Central memory CD4-positive, alpha-beta T cell (primary cell): ENCODE measurements at places on chromosomes 6 and 20.

- no peak for DNase-seq
Measured at GRCh38 chr20:38072898-38073297, 39.4 kb downstream of the RPRD1B start.

DNA sequence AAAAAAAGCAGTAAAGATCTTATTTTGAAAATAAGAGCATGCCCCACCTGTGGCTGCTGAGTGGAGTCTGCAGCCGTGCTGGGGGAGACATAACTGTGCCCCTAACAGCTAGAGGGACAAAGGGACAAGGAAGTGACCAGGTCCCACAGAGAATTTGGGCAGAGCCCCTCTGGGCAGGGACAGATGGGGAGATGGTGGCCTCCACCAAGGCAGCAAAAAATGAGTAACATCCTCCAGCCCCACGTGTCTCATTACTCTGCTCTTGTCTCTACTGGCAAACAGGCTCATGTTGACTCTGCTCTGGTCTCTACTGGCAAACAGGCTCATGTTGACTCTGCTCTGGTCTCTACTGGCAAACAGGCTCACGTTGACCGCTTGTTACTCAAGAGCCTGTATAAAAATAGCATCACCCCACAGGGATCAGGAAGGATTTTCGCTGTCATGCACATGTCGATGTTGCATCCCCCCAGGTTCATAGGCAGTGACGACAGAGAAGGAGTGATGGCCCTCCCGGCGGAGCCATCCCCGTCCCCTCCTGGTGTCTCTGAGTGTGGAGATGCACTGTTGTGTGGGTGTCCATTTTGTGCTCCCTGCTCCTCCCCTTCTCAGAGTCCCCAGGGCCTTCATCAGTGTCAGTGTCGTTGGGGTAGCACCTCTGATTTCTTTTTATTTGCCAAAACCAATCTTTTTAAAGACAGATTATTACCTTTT, 17.3 kb upstream of the PCMTD2 start:
- DNase-seq, result no peak

GRCh38 chr6:35299674-35300073, 2.1 kb downstream of the DEF6 start:
- peak; percentile 13 for DNase-seq

DNA sequence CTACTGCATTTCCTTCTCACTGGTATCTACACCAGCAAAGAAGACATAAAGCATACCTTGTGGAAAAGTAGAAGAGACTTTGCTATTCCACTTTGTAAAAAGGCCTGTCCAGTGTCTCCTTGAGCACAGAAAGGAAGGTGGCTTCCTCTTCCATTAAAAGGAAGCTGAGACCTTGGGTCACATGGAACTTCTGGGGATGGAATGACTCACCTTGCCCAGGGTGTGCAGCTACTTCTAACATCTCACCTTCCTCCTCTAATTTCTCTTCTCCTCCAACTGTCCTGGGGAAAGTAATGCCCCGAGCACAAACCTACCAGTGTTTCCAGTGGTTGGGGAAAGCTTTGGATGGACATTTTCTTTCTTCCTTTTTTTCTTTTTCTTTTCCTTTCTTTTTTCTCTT, 848.8 kb upstream of the MAP3K7 start:
- DNase-seq, result no peak

DNA sequence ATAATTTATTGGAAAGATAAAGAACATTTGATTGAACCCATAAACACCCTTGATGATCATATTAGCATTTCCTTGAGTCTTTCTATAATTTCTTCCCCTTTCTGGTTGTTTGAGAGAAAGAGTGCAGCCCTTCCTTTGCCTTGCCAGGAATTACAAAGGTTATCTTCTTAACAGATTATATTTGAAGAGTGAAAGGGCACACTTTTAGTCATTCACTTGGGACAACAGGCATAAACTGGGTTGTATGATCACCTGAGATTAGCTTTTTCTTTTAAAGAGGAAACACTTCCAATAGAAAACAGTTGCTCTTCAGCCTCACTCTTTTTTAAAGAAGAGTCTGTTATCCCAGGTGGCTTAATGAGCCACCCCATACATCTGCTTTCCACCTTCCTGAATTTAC, 295.2 kb downstream of the PHF3 start:
- no peak for DNase-seq

- no peak for DNase-seq
Measured at GRCh38 chr6:16635810-16636602, 125.3 kb downstream of the ATXN1 start.

- no peak for DNase-seq
Measured at GRCh38 chr20:21238818-21239536, 64.2 kb upstream of the XRN2 start.

- DNase-seq, result no peak
Measured at GRCh38 chr20:62693524-62693922, 15.1 kb upstream of the NTSR1 start.

- DNase-seq, result no peak
Measured at GRCh38 chr6:30752157-30752927, 8.0 kb upstream of the IER3 start.

- no peak for DNase-seq
Measured at GRCh38 chr6:12137480-12137879, 125.4 kb downstream of the HIVEP1 start.

DNA sequence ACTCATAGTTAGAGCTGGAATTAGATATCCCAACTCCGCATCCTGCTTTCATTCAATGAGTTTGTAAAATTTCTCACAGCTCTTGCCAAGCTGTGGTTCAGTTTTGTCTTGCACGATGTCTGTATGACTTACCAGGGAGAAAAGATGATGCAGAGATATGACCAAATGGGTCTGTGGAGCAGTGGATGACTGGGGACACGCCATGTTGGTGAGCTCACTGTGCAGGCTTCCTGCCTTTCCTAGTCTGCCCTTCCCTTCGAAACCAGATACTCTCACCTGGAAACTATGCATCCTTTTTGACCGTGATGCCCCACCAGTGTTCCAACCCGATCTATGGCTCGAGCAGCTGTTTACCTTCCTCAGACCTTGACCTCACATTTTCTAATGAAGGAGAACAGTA, 262.7 kb upstream of the BMP2 start:
- no peak for DNase-seq

DNA sequence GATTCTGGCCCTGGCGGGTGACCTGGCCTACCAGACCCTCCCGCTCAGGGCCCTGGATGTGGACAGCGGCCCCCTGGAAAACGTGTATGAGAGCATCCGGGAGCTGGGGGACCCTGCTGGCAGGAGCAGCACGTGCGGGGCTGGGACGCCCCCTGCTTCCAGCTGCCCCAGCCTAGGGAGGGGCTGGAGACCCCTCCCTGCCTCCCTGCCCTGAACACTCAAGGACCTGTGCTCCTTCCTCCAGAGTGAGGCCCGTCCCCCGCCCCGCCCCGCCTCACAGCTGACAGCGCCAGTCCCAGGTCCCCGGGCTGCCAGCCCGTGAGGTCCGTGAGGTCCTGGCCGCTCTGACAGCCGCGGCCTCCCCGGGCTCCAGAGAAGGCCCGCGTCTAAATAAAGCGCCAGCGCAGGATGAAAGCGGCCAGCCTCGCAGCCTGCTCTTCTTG, 868 bp upstream of the SLC2A4RG start:
- DNase-seq, result peak; percentile 19

- DNase-seq, result no peak
Measured at GRCh38 chr6:166355552-166355951, 13.2 kb upstream of the SFT2D1 start.

- no peak for DNase-seq
Measured at GRCh38 chr6:35057449-35058357, 83.4 kb downstream of the TCP11 start.

DNA sequence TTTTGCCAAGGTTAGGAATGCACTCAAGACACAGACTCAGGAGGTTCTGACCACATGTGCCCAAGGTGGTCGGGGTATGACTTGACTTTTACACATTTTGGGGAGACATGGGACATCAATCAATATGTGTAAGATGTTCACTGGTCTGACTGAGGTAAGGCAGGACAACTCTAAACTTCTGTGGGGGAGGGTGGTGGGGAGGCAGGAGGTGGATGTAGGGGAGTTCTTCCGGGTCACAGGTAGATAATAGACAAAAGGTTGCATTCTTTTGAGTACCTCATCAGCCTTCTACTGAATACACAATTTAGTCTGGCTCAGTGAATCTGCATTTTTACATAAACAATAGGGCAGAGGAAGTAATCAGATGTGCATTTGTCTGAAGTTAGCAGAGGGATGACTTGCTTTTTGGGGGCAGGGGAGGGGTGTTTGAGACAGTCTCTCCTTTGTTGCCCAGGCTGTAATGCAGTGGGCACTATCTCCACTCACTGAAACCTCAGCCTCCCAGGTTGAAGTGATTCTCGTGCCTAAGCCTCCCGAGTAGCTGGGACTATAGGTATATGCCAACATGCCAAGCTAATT, 10.9 kb downstream of the ECHDC1 start:
- no peak for DNase-seq

GRCh38 chr20:37291724-37292126, 2.3 kb downstream of the MANBAL start:
- no peak for DNase-seq

DNA sequence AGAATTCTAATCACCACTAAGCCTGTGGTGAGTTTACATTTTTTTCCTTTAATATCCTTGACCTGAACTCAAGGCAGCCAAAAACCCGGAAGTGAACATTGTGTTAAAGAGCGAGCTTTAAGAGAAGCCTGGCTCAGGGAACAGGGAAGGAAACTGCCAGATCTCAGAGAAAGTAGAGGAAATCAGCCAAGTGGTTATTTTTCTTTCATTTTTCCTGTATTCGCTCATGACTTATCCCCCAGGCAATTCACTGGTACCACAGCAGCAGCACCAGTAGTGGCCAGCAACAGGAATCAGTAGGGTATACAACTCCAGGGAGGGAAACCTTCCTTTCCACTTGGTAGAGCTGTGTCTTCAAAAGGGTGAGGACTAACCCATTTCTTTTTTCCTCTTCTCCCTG, 89.6 kb upstream of the HMGCLL1 start:
- no peak for DNase-seq

GRCh38 chr6:10529231-10529801, 8.2 kb downstream of the GCNT2 start:
- DNase-seq, result no peak

- no peak for DNase-seq
Measured at GRCh38 chr6:1336246-1336843, 24.4 kb downstream of the FOXQ1 start.

GRCh38 chr6:109894181-109894580, 83.9 kb upstream of the GPR6 start:
- no peak for DNase-seq

GRCh38 chr20:47239719-47240067, 116.8 kb downstream of the ZMYND8 start:
- no peak for DNase-seq

DNA sequence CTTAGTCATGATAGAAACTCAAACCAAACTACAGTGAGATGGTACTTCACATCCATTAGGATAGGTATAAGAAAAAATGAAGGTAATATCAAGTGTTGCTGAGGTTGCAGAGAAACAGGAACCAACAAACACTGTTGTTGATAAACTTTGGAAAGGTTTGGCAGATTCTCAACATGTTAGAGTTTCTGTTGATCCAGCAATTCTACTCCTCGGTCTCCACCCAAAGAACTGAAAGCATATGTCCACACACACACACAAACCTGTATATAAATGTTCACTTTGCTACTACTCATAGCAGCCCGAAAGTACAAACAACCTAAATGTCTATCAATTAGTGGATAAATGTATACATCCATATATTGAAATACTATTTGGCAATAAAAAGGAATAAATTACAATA, 128.3 kb upstream of the CARMIL1 start:
- no peak for DNase-seq
